Stimulated activated naive CD4-positive, alpha-beta T cell treated with Interleukin-2 at 50 U/mL for 16 hours (primary cell): ENCODE measurements at places on chromosomes 6 and 20.

DNA sequence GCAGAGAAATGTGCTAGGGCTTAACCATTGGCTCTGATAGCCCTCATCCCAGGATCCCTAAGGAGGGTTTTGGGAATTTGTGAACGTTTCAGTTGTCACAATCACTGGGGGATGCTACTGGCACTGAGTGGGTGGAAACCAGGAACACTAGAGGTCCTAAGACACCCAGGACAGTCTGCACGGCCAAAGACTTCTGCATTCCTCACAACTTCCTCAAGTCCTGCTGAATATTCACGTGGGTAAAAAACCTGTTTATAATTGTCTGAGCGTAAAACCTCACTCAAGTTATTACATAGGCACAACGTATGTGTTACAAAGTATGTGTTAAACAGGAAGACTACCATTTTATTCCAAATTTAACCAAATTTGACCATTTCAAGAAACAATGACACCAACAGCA, 52.4 kb downstream of the GMDS start:
- DNase-seq = no peak

- no peak for DNase-seq
Measured at GRCh38 chr6:18978337-18979128, 591.4 kb downstream of the RNF144B start.

GRCh38 chr6:84017709-84018452, 15.7 kb upstream of the MRAP2 start:
- no peak for DNase-seq

GRCh38 chr20:57698116-57698866, 11.5 kb downstream of the PMEPA1 start:
- DNase-seq = peak; percentile 76

DNA sequence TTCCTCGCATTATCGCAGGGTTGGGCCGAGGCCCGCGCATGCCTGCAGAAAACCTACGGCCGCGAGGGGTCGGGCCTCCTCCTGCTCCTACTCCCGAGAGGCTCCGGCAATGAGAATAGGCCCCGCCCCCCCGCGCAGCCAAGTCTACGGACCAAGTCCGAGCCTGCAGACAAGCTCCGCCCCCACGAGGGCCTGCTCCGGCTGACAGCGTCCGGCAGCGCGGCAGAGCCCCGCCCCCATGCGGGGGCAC, 3.1 kb upstream of the GPSM3 start:
- peak; percentile 100 for DNase-seq

GRCh38 chr20:29443819-29444218, 1813.6 kb upstream of the DEFB115 start:
- no peak for DNase-seq

DNA sequence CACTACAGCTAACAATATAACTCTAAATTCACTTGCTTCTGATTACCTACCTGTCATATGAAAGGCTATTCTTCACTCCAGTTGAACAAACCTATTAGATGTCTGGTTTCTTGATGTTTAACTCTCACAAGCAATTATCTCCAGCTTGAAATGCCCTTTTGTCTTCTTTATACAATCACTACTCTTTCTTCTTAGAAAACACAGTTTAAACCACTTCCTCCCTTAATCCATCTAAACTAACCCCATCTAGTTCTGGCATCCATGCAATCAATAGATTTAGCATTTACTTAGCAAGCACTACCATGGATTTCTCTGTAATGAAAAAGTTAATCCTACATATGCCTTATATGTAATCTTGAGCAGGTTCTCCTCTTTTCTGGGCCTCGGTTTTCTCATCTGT, 127.3 kb downstream of the ATXN1 start:
- DNase-seq = no peak

- no peak for DNase-seq
Measured at GRCh38 chr20:64223526-64224067, 32.0 kb upstream of the PCMTD2 start.

DNA sequence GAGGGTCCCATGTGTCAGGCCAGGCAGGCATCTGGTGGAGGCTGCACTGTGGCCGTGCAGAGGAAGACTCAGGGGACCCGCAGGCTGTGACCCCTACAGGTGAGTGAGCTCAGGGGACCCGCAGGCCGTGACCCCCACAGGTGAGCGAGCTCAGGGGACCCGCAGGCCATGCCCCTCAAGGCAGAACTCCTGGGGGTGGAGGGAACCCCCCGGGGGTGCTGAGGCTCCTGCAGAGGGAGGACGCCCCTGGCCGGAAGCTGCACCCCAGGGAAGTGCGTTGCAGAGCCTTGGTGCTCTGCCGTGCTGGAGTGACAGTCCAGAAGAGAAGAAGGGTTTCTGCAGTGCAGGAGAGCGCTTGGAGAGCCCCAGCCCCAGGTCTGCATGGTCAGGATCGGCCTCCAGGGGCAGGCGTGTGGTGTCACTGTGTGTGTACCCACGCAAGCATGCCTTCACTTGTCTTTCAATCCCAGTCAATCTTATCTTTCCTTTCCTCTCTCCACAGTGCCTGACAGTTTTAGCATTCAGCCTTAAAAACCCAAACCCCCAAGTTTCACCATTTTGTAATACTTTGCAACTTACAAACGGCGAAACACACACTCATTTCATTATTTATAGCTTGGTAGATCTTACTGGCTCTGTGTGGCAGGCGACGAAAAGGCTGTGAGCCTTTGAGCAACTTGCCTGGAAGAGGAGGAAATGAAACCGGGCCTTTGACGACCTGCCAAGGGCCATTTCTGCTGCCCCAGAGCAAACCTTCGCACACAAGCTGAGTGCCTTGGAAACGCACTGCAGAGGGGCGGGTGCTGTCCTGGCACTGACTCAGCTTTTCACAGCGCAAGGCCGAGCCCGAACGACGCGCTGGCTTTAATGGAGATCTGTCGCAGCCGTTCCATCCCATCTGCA, 101.4 kb upstream of the AGPAT4 start:
- DNase-seq = no peak

- no peak for DNase-seq
Measured at GRCh38 chr6:45323656-45324224, 4.4 kb upstream of the RUNX2 start.

DNA sequence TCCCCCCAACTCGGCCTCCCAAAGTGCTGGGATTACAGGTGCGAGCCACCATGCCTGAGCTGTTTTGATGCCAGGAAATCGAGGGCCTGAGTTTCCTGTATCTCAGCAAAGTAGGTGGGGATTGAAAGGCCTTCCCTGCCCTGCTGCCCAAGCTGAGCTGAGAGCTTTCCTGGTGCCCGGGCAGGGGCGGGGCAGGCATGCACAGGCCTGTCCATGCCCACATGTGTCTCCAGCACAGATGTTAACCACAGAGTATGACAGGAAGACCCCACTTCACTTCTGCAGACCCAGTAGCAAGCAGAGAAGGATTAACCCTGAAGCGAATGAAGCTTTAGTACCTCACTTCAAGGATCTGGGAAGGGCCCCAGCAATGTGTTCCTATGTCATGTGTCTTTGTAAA, 66.0 kb downstream of the GPR6 start:
- no peak for DNase-seq

- DNase-seq = no peak
Measured at GRCh38 chr6:53960311-53960710, 150.9 kb upstream of the MLIP start.

GRCh38 chr6:161792851-161793493, 519.1 kb upstream of the AGPAT4 start:
- no peak for DNase-seq

GRCh38 chr6:135906972-135907465, 55.5 kb downstream of the PDE7B start:
- no peak for DNase-seq

DNA sequence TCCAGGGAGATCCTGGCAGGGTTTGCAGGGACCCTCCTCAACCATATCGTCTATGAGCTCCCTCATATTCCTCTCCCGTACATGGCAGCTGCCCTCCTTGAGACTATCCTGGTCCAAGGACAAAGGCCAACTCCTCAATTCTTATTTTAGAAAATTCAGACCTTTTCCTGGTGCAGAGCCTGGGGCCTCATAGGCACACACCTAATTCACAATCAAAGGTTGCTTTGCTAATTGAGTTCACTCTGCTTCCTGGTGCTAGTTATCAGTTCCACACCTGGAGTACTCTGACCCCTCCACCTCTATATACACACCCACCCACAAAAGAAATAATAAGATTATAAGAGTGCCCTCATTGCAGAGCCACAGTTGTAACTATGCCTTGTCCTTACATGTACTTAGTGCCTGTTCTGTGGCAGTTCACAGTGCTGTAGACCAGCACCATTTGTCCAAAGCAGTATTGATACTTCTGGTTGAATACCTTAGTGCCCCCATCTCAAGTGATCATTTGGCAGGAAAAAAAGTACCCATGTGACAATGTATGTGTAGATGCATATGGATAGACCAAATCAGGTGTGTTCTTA, 38.7 kb downstream of the GSS start:
- no peak for DNase-seq

- no peak for DNase-seq
Measured at GRCh38 chr6:17740559-17741220, 34.0 kb upstream of the NUP153 start.
